Stimulated activated CD8-positive, alpha-beta memory T cell treated with anti-CD3 and anti-CD28 coated beads, Interleukin-4, amount 100 ng/mL, for 1 hour (primary cell): ENCODE measurements at places on chromosomes 2 and 18.

DNA sequence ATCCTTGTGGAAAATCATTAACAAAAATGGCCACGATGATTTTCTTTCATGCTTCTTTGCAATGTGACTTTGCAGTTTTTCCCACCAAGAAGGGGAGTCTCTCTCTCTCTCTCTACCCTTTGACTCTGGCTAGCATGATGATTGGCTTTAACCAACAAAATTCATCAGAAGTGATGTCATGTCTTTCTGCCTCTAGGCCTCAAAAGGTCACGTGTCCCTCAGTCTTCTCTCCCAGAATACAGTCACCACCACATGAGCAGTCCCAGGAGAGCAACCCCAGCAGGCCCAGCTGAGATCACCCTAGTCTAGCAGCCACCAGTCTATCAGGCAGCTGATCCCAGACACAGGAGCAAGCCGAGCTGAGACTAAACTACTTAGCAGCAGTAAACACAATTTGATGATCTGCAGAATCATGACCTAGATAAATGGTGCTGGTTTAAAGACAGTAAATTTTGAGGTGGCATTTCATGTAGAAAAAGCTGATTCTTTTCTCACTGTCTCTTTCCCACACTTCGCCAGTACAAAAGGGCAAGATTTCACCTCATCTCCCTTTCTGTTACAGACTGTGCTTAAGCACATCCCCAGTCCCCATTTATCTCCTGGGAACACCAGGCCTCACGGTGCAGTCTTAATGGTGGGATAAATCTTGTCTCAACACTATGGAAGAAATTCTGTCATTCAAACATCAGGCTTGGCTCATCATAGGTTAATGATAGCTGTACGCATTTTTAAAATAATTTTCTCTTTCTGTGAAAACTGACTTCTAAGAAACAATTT lies 132.7 kb downstream of the SCG2 start:
- DNase-seq: no peak

GRCh38 chr2:10864861-10865636 lies 46.7 kb upstream of the KCNF1 start:
- DNase-seq: no peak

DNA sequence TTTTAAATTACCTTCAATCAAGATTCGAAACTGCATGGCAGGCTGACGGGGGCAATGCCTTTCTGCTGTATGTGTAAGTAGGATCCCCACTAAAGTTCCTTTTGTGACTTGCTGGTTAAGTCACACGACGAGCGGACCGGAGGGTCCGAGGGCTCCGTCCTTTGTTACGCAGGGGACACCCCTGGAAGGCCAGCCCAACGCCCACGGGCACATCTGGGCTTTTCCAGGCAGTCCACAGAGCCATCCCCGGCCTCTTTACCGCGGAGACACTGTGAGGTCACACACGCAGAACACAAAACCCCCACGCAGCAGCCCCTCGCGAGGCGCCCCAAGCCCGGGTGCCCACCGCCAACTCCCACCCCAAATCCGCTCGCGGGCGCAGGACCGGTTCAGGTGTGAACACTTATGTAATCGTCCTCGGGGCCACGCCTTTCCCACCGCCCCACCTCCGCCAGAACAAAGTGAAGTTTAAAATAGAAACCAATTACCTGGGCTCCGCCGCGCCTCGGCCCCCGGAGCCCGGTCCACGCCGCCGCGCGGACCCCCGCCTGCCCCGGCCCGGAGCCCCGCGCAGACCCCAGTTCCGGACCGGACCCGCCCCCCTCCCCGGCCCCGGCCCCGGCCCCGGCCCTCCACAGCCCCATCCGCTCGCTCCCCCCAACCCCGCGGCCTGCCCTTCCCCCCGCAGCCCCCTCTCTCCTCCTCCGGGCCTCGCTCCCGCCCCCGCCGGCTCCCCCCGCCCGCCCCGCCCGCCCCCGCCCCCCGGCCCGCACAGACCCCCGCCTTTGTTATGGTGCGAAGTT lies 4.2 kb downstream of the ZNF516 start:
- no peak for DNase-seq

DNA sequence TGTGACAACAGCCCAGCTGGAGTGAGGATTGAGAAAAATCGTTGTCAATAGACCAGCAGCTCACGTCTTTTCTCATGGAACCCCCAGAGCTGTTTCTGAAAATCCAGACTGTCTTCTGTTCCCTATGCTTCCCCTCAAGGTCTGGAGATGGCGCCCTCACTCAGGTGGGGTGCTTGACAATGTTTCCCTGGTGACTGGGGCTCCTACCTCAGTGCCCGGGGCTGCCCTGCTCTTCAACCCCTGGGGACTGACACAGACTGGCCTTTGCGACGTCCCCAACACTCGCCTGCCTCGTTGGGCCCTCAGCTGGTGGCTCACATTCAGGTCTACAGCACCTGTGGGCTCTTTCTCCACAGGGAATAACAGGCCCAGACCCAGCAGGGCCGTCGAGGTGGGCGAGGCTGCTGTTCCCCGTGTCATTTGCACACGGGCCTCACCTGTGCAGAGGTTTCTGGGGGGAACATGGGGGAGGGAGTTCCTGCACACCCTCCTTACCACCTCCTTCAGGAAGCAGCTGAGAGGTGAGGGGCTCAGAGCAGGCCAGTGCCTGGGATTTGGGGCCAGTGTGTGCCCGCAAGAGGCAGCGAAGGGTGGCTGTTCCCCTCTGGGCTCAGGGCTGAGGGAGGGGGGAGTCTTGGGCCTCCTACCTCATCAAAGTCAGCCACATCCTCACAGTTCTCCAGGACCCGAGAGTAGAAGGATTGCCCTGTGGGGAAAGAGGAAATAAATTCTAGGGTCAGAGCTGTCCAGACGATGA lies 59.3 kb upstream of the OTOF start:
- no peak for DNase-seq

DNA sequence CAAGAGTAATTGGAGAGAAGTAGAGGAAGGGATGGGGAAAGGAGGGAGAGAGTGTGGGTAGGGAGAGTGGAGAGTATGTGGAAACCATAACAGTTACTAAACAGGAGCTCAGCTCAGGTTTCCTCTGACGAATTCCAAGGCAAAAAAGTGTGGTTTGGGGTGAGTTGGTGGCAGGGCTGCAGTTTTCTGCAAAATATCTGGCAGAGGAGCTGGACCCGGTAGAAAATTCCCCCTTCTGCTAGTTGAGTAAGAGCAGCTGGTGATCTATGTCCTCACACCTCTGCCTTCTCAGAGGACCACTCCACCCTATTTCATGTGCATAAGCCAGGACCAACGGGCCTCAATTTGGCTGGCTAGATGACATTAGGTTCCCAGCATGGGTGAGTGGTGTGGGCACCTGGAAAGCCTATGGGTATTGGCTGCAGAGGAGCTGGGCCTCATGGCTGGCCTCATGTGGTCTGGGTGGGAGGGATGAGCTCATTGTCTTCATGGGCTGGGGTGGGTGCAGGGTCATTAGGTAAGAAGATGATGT lies 13.2 kb downstream of the NRP2 start:
- no peak for DNase-seq

DNA sequence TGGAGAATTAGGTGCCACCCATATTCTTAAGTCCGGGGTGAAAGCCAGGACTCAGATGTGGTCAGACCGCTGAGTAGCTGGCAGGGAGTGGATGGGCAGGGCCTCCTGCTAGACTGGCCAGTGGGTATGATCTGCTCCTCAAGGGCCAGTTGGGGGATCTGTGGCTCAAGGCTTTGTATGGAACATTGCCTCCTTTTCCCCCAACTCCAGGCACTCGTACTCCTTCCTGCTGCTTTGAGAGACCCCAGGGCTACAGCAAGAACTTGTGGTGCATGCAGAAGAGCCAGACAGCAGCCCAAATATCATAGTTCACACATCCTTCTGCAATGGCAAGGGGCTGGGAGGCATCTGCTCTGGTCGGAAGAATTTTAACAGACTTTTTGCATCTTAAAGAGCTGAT lies 61.7 kb downstream of the PDCL3 start:
- no peak for DNase-seq

GRCh38 chr18:76233406-76233805 lies 261.6 kb downstream of the ZNF516 start:
- no peak for DNase-seq

DNA sequence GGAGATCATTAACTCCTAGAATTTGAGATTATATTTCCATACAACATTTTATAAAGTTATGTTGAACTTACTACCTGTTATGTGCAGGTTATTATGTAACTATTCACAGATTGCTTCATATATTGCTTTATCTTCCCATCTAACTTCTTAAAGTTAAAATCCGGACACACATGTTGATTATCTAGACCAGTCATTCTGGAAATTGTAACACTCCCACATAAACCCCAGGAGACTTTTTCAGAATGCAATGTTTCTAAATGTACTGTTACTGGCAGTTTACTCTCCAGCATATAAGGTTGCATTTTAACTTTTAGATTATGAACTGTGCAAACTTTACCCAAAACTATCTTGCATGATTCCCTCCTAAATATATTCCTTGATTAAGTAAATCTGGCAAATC lies 70.5 kb upstream of the FAM117B start:
- DNase-seq: no peak

- DNase-seq: no peak
These were observed 865.1 kb upstream of the VRK2 start for GRCh38 chr2:57181315-57182038.
